Suprapubic skin (tissue), 4 donors: ENCODE measurements at places on chromosomes 7 and 10.

DNA sequence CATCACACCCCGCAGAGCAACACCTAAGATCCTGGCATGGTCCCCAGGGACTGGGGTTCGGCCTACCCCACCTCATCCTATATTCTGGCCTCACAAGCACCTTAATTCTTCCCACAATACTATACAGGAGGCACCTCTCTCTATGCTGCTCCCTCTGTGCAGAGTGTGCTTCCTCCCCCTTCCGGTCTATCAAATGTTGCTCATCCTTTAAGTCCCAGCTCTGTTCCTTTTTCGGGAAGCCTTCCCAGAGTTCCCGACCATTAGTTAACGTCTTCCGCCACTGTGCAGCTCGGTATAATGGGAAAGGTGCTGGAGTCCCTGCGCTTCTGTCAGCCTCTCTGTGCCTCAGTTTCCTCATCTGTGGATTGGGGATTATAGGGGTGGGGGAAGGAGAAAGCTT is 21.8 kb downstream of the PALD1 start:
- H3K27ac ChIP-seq = no peak overlapping the region
- no peak for DNase-seq
- H3K27me3 ChIP-seq = peaks cover 3% of the 10 kb centered on the region
- H3K4me3 ChIP-seq = no peak overlapping the region

DNA sequence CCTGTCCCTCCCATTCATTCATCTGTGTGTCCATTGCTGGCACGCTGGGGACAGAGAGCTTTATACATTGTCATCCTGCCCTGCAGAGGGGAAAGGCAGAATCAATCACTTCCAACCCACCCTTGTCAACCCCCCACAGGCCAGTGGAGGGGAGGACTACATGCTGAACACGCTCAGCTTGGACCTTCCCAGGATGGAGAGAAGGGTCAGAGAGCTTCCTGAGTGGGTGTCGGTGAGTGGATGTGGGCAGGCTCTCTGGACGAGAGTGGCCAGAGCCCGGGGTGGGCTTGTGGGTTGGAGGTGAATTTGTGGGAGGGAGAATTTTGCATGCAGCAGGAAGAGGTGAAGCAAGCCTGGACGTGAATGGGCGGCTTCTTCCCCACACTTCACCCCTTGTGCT is 93.9 kb downstream of the DNAJB6 start:
- H3K27ac ChIP-seq = no peak overlapping the region
- peaks cover 9% of the 10 kb centered on the region for H3K4me1 ChIP-seq
- DNase-seq = peak; percentile 67
- no peaks in the 10 kb centered on the region for H3K27me3 ChIP-seq

DNA sequence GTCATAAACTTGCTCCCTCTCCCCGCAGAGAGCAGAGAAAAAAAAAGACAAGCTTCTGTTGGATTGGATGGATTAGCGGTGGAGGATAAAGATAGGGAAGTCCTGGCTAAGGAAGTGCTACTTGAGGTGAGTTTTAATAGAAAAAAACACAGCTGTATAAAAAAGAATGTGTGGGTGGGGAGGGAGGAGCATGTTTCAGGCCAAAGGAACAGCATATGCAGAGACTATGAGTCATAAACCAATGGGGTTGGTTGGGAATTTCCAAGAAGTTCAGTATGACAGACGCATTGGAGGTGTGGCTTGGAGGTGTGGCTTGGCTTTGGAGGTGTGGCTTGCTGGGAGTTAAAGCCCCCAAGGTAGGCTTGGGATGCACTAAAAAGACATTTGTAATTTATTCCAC is 103.0 kb upstream of the LSM8 start:
- DNase-seq = no peak
- no peaks in the 10 kb centered on the region for H3K27me3 ChIP-seq
- H3K4me3 ChIP-seq = no peak overlapping the region
- H3K4me1 ChIP-seq = peaks cover 24% of the 10 kb centered on the region
- H3K36me3 ChIP-seq = no peaks in the 10 kb centered on the region

- H3K27me3 ChIP-seq = peaks cover 10% of the 10 kb centered on the region
- DNase-seq = peak; percentile 62
- H3K27ac ChIP-seq = no peak overlapping the region
- H3K36me3 ChIP-seq = no peaks in the 10 kb centered on the region
Observed at GRCh38 chr10:130809761-130810515, 501.6 kb downstream of the TCERG1L start.

GRCh38 chr7:77184463-77184862 is 15.2 kb downstream of the FGL2 start:
- H3K4me1 ChIP-seq = no peaks in the 10 kb centered on the region
- no peak for DNase-seq
- H3K27me3 ChIP-seq = no peaks in the 10 kb centered on the region
- no peaks in the 10 kb centered on the region for H3K36me3 ChIP-seq
- no peak overlapping the region for H3K4me3 ChIP-seq
